Neural progenitor cell (in vitro differentiated cells): ENCODE measurements at places on chromosomes 1 and 21. TPM values are rescaled to one million over a fixed set of nuclear protein-coding genes. Genes with fewer than 3 reads are reported as not detected.

- DNase-seq, result no peak
- peaks cover 23% of the 10 kb centered on the region for H3K27me3 ChIP-seq
- no peak overlapping the region for H3K27ac ChIP-seq
- H3K4me3 ChIP-seq, result no peak overlapping the region
- no peaks in the 10 kb centered on the region for H3K36me3 ChIP-seq
Observed at GRCh38 chr1:28807046-28807445, 4.9 kb upstream of the OPRD1 start.

CRP gene
- total RNA-seq, result not detected in 2 replicates

CCDC185 gene
- total RNA-seq, result not detected in 2 replicates

DNA sequence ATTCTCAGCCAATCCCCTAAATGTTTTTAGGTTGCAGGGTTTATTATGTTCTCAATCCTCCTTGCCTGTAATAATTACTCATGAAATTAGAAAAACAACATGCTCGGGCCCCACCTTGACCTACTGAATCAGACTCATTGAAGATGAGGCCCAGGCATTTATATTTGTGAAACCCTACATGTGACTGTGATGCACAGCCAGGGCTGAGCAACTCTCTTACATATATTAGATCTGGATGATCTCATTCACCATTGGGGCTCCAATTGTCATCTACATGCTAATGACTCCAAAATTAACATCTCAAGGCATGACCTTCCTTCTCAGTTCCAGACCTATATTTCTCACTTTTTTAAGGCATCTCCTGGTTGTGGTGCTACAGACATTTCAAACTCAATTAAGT, 103.3 kb downstream of the WDR3 start:
- DNase-seq, result no peak
- no peaks in the 10 kb centered on the region for H3K36me3 ChIP-seq
- no peaks in the 10 kb centered on the region for H3K27me3 ChIP-seq
- H3K4me1 ChIP-seq, result no peaks in the 10 kb centered on the region
- no peak overlapping the region for H3K27ac ChIP-seq

CELA3B gene
- not detected in 2 replicates for total RNA-seq

DNA sequence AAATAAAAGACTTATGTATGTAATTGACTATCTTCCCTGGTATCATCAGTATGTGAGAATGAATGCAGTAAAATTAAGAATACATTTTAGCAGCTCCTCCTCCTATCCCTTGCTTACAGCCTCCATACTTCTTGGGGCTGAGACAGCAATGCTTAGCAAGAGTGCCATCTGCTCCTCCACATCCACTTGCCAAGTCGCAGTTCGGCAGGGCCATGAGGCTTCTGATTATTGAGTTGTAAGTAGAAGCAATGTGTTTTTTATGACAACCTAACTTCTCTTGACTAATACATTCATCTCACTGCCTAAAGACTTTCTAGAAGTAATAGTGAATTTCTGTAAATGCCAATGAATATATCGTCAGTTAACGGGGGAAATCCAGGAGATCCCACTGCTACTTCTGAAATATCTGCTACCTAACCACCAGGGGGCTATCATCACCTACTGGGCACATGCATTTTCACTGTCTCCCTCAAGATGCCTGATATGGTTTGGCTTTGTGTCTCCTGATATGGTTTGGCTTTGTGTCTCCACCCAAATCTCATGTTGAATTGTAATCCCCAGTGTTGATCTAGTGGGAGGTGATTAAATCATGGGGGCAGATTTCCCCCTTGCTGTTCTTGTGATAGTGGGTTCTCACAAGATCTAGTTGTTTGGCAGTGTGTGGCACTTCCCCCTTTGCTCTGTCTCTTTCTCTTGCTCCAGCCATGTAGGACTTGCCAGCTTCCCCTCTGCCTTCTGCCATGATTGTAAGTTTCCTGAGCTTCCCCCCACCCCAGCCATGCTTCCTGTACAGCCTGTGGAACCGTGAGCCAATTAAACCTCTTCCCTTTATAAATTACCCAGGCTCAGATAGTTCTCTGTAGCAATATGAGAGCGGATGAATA, 59.6 kb downstream of the EXTL2 start:
- no peaks in the 10 kb centered on the region for H3K27me3 ChIP-seq
- H3K4me1 ChIP-seq, result peaks cover 23% of the 10 kb centered on the region
- peak; percentile 9 for DNase-seq
- H3K4me3 ChIP-seq, result no peak overlapping the region
- H3K27ac ChIP-seq, result no peak overlapping the region

DNA sequence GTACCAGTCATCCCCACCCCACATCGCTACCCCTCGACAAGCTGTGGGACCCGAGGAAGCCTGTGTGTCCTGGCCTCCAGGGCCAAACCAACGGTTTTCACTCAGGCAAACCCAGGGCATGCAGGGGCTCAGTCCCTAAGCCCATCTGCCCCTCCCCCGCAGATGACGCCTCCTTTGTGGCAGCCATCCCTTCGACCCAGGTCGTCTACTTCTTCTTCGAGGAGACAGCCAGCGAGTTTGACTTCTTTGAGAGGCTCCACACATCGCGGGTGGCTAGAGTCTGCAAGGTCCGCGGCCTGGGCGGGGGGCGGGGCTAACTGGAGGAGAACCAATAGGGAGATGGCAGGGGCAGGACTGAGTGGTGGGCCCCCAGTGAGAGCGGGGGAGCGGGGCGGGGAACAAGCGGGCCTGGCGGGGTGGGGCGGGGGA, 7.4 kb downstream of the SEMA4A start:
- H3K27me3 ChIP-seq, result peaks cover 7% of the 10 kb centered on the region
- H3K4me1 ChIP-seq, result peaks cover 5% of the 10 kb centered on the region
- H3K27ac ChIP-seq, result no peak overlapping the region
- peak overlapping the region; percentile 50 for H3K4me3 ChIP-seq
- H3K36me3 ChIP-seq, result no peaks in the 10 kb centered on the region

DNA sequence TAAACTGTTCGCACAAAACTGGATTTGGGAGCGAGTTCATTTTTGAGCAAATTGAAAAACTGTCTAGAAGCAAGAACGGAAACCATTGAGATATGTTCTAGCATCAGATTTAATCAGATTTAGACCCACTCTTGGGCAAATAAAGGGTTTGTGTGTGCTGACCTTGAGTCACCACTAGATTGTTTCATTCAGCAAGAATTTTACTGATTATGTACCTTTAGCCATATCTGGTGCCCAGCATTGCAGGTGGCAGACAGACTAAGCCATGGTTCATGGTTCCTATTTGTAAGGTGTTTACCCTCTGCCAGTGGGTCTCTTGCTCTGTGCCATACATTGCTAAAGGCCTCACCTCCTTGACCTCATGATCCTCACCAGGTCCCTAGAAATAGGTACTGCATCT, 1.4 kb downstream of the NUDC start:
- no peaks in the 10 kb centered on the region for H3K27me3 ChIP-seq
- no peak for DNase-seq
- H3K27ac ChIP-seq, result no peak overlapping the region
- peak overlapping the region; percentile 69 for H3K4me3 ChIP-seq
- peaks cover 6% of the 10 kb centered on the region for H3K4me1 ChIP-seq

DNA sequence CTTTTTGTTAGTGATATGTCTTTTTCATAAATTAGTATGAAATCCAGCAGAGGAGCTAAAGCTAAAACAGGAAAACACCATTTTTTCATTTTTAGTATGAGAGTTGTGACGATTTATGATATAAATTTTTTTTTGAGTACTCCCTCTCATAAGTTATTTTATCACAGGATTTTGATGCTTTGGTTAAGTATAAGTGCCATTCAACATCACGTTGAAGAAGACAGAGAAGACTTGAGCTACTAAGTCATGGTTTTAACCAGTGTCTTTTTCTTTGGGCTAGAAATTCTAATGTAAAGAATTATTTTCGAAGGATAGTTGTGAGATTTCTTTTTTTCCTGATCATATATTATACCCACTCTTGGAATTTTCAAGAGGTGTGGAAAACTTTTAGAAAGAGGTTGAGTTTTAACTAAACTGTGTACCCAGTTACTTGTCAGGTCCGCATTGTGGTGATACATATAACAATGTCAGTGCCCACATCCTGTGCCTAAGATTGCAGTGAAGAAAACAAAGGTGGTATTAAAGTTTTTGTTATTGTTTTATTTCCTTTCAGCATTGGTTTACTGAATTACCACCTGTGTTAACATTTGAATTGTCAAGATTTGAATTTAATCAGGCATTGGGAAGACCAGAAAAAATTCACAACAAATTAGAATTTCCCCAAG, 93.8 kb downstream of the USP25 start:
- no peak overlapping the region for H3K4me3 ChIP-seq
- DNase-seq, result no peak
- H3K27ac ChIP-seq, result no peak overlapping the region
- H3K27me3 ChIP-seq, result no peaks in the 10 kb centered on the region
